ENCODE measurements at places on chromosomes 3 and 15. TPM values are rescaled to one million over a fixed set of nuclear protein-coding genes. Genes with fewer than 3 reads are reported as not detected.

The ANKUB1 gene
- not detected for total RNA-seq

The MORC1 gene
- not detected for total RNA-seq

- DNase-seq = peak; percentile 49
Measured at GRCh38 chr3:149224736-149225594, 3.3 kb upstream of the CP start.

DNA sequence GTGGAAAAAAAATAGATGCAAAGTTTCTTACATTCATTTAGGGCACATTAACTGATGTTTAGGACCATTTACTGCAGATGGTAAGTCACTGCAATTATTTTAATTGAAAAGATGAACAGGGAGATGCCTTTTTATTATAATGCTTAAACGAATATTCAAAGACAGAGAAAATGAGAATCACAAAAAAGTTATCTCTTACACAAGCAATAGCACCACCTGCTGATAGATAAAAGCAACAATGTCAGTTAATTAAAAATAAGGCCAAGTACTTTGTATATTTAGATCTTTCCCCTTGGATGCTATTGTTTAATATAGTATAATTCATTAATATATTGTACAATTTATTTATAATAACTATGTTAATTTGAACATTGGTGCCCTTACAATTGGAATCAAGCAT, 55.9 kb downstream of the IFT80 start:
- no peak for DNase-seq

- DNase-seq = no peak
Measured at GRCh38 chr15:52338058-52338457, 42.5 kb upstream of the MYO5C start.

The TGM5 gene
- not detected for total RNA-seq

DNA sequence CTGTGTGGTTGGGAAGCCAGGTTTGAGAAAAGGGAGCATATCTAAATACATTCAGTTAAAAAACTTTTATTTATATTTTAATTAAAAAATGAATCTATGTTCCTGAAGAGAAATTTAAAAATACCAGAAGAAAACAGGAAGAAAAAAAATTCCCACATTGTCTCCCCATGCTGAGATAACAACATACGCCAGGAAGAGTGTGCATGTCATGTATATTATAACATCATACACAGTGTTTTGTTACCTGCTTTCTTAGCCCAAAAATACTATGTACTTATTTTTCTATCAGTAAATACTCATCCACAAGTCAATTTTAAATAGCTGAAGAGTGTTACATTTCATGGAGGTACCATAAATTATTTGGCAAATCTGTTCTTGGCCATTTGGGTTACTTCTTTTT, 18.5 kb downstream of the USP13 start:
- DNase-seq = no peak

The FANCD2OS gene
- total RNA-seq = not detected

Measured in MG63 (cell line).